Stimulated activated CD8-positive, alpha-beta memory T cell treated with anti-CD3 and anti-CD28 coated beads, Interleukin-15, amount 100 ng/mL, for 24 hours (primary cell): ENCODE measurements at places on chromosomes 1 and 21.

GRCh38 chr1:204271970-204272369 is 58.2 kb upstream of the GOLT1A start:
- DNase-seq: no peak

DNA sequence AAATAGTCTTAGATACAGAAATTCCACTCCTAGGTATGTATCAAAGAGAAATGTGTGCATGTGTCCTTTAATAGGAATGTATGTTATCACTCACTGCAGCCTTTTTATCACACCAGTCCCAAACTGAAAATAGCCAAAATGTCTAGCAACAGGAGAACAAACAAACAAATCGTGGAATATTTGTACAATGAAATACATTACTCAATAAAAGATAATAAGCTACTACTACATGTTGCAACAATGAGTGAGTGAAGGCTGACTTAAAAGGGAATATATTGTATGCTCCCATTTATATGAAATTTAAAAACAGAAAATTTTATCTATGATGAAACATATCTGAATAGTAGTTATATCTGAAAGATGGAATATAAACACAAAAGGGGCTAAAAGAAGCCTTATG is 212.1 kb upstream of the PLD5 start:
- DNase-seq: no peak

DNA sequence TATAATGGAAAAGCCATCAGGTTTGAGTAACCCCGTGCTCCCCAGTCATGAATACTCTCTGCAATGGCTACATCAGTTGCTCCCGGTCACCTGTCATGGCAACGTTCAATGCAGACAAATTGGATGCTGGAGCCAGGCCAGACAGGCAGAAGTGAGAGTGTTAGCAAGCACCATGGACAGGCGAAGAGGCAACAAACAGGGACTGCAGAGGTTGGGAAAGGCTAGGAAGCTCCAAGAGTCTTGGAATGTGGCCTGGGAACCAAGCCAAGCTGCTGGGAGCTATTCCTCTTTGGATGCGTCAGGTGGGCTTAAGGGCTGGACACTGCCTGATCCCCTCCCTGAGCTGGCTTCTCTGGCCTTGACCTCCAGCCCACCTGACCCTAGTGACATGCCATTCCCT is 102.9 kb downstream of the ACTL8 start:
- DNase-seq: no peak

GRCh38 chr1:20334103-20334502 is 43.4 kb downstream of the VWA5B1 start:
- DNase-seq: no peak

- no peak for DNase-seq
These were observed 6.1 kb upstream of the RIPPLY3 start for GRCh38 chr21:37000381-37000780.

DNA sequence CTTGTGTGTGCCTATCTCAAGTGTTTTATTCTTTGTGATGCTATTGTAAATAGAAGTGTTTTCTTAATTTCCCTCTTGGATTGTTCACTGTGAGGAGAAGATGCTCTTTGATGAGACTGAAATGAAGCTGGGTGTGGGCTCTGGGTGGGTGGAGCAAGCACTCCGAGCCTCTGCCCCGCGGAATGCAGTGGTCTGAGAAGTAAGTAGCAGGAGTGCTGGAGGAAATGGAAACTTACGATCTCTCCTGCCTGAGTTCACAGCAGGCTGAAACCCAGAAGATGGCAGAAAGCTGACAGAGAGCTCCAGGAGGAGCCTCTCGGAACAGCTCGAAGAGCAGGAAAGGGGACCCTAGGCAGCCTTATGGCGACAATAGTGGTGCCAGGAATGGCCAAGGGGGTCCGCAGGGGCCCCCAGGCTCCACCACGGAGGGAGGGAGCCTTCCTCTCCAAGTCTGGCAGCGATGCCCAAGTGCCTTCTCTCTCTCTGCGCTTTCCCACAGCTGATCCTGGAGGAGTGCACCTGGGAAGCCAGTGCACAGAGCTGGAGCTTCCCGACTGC is 126.8 kb upstream of the COL6A1 start:
- DNase-seq: no peak
